NCI-H1694 treated with DMSO at 0.1 percent for 48 hours (cell line): ENCODE measurements at places on chromosomes 11 and 22.
A peak's percentile ranks its signal among the peaks of the same experiment; 100 is the strongest.

- peak; percentile 4 for DNase-seq
Measured at GRCh38 chr11:9092853-9093778, 1.7 kb upstream of the SCUBE2 start.

DNA sequence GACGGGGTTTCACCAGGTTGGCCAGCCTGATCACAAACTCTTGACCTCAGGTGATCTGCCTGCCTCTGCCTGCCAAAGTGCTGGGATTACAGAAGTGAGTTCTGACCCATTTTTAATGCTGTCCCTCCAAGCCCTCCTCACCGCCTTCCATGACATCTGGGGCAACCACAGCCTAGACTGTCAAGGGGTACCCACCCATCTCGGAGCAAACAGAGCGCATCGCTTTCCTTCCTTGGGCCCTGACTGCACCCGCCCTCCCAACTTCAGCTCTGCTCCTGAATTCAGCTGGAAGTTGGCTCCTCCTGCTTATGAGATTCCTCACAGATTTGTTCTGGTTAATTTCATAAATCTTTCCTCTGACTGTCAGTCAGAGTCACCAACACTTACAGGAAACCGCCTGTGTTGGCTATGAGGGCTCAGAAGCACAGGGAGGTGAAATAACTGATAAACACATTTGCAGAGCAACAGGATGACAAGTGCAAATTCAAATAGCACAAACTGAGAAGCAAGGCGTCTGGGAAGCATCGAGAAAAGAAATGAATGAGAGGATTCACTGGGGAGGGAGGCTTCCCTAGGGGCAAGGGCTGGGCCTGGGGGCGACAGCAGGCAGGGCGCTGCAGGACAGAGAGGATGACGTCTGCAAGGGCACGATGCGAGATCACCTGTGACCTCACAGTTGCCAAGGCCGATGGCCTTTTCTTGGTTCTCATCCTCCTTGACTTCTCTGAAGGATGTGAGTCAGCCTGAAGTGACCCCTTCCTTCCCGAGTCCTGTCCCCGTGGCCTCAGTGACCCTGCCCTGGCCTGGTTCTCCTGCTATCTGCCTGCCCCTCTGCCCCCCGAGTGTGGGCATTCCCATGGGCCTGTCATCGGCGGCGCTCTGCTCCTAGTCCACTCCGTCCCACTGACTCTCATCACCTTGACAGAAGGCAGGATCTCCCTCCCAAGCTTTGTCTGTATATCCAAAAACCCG is 6.1 kb downstream of the IFT27 start:
- DNase-seq, result no peak

DNA sequence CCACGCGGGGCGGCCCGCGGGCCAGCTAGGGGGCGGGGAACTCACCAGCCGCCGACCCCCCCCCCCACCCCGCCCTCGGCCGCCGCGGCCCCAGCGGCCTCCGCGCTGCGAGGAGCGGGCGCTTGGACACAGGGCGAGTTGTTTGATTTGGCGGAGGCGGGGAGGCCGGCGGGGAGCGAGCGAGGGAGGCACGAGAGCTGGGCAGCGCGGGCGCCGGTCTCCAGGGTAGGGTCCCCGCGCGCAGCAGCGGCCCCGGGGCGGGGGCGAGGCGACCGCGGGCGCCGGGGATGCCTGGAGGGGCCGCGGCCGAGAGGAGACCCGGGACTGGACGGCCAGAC is 64.4 kb downstream of the NAV2 start:
- no peak for DNase-seq

GRCh38 chr22:50076646-50077535 is 8.3 kb downstream of the MLC1 start:
- DNase-seq, result no peak

DNA sequence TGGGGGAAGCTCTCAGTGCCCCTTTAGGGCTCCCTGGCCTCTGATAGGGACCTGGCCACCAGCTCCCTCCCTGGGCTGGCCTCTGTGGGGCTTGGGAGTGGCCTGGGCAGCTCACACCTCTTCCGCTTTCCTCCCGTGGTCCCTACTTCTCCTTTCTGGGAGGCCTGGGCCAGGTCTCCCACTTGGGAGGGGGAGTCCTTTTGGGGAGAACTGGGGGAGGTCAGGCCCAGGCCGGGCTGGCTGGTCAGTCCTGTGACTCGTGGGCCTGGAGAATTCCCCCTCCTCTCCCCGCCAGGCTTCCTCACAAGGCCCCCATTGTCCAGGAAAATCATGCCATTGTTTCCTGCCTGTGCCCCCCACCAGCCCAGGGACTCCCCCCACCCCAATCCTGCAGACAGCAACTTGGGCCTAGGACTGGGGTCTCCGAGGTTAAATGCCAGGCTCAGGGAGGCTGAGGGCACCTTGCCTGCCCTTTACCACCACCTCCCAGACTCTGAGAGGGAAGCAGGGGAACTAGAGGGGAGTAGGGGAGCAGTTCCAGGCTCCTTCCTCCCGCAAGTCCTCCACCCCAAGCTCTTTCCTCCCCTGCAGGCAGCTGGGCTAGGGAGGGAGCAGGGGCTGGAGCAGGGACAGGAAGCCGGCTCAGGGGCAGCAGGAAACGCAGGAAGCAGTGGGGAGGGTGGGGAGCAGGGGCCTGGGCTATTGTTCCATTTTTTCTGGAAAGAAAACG is 2.8 kb downstream of the MAP3K11 start:
- DNase-seq, result no peak

DNA sequence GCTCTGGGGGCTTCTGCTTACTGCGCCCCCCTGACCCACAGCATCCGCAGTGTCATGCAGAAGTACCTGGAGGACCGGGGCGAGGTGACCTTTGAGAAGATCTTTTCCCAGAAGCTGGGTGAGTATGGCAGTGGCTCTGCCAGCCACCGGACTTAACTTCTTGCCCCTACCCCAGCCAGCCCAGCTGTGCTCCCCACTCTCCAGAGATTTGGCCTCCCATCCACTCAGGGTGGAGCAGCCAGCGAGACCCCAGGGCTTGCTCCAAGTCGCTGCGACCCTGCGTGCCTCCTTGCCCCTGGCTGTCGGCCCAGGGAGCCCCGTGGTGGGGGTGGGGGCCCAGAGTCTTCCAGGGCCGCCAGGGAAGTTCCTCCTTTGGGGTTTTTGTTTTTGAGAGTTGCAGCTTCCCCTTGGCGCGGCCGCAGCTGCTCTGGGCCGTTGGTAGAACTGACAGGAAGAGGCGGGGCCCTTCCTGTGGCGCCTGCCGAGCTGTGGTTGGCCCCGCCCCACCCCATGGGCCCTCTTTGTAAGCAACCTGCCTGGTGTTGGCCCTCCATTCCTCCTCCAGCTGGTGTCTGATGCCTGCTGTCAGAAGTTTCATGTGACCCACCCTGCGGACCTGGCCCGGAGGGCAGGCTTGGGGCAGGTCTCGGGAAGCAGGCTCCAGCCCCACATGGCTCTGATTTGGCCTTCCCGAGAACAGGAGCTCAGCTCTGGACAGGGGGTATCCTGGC is 11.1 kb downstream of the GRK2 start:
- DNase-seq, result peak; percentile 77

- no peak for DNase-seq
Measured at GRCh38 chr11:130775306-130776060, 140.8 kb downstream of the SNX19 start.
